ENCODE measurements at places on chromosomes 1 and 21.

GRCh38 chr1:203082571-203083462 is 3.0 kb downstream of the MYOG start:
- no peak for DNase-seq

GRCh38 chr1:176775996-176776395 is 313.0 kb downstream of the PAPPA2 start:
- DNase-seq = no peak

DNA sequence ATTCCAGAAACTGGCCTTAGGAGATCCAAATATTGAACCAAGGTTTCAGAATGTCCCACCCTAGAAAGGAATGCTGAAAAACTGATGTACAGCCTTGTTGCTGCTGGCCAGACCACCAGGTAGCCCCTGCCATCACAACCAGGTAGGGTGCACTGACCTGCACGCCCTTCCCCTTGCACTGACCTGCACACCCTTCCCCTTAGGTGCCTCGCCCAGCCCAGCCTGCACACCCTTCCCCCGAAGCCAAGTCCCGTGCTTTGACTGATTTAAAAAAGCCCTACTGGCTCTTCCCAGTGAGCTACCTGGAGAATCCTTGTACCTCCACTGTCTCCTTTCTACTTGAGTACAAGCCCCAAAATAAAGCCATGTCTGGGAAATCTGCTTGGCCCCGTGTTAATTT is 26.3 kb upstream of the C1orf198 start:
- no peak for DNase-seq

DNA sequence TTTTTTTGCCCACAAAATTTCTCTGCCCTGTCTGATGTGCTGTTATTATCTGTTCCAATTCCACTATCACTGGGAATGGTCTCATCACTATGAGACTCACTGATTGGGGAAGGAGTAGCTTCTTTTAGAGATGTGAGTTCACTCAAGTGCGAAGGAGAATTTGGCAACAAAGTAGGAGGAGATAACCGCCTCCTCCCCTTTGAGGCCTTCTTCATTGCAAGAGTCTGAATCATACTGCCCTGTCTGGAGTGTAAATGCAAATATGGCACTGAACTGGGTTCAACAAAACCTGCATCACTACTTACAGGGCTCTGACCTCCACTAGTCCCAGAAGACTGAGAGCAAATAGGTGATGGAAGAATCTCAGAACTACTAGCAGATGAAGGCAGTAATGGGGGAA is 83.4 kb downstream of the ASH1L start:
- no peak for DNase-seq

GRCh38 chr1:25992689-25993171 is 5.1 kb downstream of the PAFAH2 start:
- DNase-seq = no peak

DNA sequence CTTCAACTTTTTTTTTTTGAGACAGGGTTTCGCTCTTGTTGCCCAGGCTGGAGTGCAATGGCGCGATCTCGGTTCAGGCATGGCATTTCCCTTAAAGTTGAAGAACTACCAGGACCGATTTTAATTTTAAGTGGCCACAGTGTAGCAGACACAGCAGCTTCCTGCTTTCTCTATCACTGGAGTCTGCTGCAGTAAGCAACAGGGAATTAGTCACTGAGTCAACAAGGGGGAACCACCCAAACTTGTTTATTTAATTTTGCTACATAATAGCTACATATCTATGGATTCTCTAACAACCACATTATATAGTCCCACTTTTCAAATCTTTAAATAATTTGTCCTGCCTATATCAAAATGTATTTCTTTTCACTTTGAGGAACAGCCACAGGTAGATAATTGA is 12.5 kb upstream of the TNNI3K start:
- DNase-seq = no peak

GRCh38 chr21:40800126-40800525 is 46.8 kb downstream of the DSCAM start:
- DNase-seq = no peak

GRCh38 chr1:217889401-217889800 is 258.3 kb downstream of the SPATA17 start:
- DNase-seq = no peak

GRCh38 chr1:202037706-202038296 is 27.4 kb downstream of the ELF3 start:
- no peak for DNase-seq

- DNase-seq = no peak
Measured at GRCh38 chr1:80218112-80218511, 1211.6 kb upstream of the ADGRL4 start.

DNA sequence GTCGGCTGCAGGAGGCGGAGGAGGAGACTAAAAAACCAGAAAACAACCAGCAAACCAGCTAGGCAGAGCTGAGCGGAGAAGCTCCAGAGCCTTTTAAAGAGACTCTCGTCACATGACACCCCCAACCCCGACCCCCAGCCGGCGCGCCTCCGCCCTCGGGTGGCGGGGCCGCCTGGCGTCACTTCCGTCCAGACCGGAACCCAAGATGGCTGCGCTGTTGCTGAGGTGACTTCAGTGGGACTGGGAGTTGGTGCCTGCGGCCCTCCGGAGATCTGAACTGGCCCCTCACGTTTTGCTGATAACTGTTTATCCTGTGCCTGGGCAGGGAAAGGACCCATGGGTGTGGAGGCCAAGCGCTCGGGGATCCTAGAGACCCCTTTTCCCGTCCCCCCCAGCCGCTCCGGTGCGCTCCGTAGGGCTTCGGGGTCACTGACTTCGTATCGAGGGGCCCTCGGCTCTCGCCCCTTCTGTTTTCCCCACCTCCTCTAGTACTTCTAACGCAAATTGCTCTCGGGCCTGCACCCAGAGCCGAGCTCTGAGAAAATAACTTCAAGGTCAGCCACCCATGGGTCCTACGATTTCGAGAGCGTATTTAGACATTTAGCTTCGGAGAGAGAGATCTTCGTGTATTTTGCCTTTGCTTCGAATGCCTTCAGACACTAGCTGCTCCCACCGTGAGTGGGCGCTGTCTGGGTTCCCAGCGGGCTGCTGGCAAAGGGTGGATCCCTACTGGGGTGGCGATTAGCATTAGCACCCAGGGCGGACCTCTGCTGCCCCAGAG is at the start of gene SDHC:
SDHC (plus strand) TSS at position 181 of the 781 bp plus-strand sequence; CDS start at position 206, 25 bp downstream.
- peak; percentile 31 for DNase-seq

All from NCI-H1417 treated with DMSO at 0.1 percent for 48 hours (cell line).